Mucosa of gallbladder (tissue), 1 donor: ENCODE measurements at places on chromosomes 7 and 10.

DNA sequence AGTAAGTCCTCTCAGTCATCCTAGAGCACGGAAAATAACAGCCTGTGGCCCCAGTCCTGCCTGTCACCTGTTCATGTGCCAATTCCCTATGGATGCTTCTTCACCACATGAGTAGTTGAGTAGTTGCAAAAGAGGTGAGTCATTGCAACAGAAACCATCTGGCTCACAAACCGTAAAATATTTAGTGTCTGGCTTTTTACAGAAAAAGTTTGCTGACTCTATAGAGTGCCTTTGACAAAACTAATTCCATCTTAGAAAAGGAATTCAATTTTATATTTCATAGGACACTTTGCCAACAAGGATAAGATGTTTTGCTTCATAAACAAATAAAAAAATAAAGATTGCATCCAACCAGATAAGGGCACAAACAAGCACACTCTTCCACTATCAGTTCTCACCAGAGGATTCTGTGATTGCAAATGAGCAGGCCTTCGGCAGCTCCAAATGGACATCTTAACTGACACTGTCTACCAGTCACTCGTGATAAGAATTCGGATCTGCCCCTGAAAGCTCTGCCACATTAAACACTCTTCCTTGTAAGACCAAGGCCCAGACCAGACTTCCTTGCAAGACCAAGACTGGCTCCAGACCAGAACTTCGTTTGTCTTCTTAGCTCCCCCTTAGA lies 242.7 kb upstream of the SEMA3C start:
- DNase-seq: no peak

- DNase-seq: no peak
Measured at GRCh38 chr7:138074121-138074520, 2.1 kb upstream of the AKR1D1 start.

DNA sequence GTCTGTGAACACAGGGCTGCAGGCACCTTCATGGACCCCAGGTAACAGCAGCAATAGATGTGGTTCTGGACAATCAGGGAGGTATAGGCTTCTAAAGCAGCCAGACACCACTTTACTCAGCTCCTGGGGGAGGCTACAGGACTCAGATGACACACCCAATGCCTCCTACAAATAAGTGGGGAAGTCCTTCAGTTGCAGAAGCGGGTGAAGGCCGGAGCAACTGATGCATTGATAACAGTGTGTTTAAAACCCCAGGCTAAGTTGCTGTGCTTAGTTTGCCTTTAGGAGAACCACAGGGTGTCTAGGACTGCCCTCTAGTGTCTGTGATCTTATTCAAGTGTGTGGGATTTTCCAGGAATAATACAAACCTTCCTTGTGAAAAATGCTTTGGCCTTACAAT lies 5.9 kb upstream of the ITGA8 start:
- DNase-seq: peak; percentile 24

DNA sequence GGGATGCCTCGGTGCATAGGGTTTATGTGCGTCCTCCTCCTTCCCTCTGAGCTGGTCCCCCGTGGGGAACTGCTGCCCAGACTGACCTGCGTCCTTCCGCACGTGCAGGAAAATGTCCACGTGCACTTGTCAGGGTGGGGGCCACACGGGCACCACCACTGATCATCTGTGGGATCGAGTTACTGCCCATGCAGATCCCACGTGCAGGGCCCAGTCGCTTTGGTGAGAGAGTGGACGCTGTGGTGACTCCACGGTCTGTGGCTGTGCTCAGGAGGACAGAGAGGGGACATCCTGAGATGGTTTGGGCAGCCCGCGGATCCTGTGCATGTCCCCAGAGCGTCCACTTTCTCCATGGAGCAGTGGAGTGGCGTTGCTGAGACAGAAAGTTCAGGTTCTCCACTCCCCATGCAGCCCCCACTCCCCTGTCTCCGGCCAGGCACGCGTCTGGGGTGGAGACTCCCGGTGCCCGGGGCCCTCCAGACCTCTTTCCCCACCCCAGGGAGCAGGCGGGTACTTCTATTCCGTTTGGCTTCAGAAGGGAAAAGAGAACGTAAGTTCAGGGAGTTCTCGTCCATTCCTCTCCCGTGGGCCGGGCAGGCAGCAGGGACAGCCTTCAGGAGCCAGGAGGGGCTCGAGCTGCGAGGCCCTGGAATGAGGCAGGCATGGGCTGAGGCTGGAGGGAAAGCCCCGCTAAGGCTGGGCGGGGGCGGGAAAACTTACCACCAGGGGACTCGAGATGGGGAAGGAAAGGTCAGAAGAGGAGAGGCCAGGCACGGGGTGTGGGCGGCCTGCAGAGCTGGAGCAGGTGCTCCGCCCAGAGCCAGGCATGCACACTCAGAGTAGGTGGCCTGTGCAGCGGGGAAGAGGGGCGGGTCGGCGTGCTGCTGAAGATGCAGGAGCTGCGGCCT lies 59.9 kb downstream of the EGFR start:
- peak; percentile 49 for DNase-seq

- DNase-seq: no peak
Measured at GRCh38 chr10:17904564-17904963, 47.2 kb upstream of the SLC39A12 start.
